Stimulated activated CD4-positive, alpha-beta T cell treated with anti-CD3 and anti-CD28 coated beads, Interleukin-2, amount 100 ng/mL, for 48 hours (primary cell): ENCODE measurements at places on chromosomes 1 and 21.

DNA sequence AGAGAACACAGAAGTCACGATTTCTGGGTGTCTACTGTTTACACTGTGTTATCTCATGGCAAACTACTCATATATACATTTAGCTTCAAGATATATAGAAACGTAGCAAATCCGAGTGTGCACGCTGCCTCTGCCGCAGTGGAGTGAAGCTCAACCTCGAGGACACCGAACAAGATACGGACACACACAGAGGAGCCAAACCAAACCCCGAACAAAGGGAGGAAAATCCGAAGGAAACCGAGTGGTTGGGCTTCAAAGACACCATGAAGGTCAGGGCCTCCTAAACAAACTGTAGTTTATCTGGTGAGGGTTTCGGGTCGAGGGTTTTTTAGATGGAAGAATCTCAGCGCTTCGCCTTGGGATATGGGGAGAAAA lies 34.5 kb downstream of the SLC45A1 start:
- no peak for DNase-seq

GRCh38 chr1:107555578-107555977 lies 409.4 kb downstream of the VAV3 start:
- no peak for DNase-seq

GRCh38 chr1:29497395-29498125 lies 261.2 kb downstream of the PTPRU start:
- DNase-seq: no peak

- no peak for DNase-seq
Observed at GRCh38 chr1:112708489-112708888, 1.6 kb upstream of the RHOC start.

- no peak for DNase-seq
Observed at GRCh38 chr1:49319426-49319963, 542.8 kb upstream of the BEND5 start.

GRCh38 chr1:157403203-157403602 lies 149.1 kb downstream of the FCRL5 start:
- no peak for DNase-seq

DNA sequence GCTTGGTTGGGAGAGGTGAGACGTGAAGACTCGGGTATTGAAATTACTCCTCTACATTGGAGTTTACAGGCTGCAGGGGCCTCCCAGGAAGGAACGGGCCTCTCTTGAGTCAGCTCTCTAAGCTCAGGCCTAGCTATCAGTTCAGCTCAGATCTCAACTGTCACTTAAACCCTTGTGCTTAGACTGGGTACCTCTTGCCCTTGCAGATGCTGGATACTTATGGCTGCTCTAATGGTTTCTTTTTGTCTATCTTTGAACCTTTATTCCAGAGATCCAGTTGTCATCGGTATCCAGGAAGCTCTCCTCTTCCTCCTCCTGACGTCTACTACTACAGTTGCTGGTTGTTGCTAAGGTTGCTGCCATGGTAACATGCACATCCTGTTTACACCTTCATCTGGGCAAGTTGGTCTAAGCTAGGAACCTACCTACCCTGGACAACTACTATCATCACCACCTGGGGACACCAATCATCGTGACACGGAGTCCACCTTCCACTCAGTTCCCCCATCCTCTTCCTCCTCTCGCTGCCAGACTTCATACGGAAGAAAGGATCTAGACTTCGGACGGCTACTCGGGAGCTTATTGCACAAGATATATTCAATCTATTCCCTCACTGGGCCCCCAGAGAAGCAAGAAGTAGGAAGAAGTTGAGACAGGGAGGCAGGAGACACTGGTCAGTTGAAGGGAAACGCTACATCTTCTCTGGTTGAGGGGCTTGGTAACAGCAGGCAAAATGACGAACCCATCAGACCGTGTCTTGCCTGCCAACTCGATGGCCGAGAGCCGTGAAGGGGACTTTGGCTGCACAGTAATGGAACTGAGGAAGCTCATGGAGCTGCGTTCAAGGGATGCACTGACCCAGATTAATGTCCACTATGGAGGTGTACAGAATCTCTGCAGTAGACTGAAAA lies 56.1 kb downstream of the ATP2B4 start:
- peak; percentile 49 for DNase-seq

DNA sequence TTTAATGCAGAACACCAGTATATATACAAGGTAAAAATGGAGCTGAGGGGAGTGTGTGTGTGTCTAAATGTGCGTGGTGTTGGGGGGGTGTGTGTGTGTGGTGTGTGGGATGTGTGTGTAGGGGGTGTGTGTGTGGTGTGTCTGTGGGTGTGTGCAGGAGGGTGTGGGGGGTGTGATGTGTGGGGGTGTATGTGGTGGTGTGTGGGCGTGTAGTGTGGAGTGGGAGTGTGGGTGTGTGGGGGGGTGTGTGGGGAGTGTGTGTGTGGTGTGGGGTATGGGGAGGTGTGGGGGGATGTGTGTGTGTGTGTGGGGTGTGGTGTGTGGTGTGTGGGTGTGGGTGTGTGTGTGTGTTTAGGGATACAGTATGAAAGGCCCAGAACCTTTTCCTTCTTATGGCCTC lies 202.3 kb upstream of the CACYBP start:
- no peak for DNase-seq
